NCI-H1436 treated with DMSO at 0.1 percent for 48 hours (cell line): ENCODE measurements at places on chromosomes 3 and 15.

DNA sequence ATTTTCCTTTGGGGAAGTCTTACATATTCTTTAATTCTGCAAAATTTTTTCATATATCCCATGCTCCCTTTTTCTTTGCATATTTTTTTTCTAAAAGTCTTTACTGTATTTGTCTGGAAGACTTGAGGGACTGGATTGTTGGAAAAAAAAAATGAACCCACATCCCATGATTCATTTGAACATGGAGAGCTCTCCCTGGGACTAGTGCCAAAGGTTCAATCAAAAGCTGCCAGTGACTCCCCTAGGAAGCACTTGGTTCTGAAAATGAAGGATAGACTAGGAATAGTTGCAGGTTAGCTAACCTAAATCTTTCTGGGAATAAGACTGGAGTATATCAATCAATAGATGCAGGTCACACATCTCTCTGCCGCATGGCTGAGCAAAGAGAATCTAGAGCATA, 16.4 kb upstream of the BNC1 start:
- no peak for DNase-seq

DNA sequence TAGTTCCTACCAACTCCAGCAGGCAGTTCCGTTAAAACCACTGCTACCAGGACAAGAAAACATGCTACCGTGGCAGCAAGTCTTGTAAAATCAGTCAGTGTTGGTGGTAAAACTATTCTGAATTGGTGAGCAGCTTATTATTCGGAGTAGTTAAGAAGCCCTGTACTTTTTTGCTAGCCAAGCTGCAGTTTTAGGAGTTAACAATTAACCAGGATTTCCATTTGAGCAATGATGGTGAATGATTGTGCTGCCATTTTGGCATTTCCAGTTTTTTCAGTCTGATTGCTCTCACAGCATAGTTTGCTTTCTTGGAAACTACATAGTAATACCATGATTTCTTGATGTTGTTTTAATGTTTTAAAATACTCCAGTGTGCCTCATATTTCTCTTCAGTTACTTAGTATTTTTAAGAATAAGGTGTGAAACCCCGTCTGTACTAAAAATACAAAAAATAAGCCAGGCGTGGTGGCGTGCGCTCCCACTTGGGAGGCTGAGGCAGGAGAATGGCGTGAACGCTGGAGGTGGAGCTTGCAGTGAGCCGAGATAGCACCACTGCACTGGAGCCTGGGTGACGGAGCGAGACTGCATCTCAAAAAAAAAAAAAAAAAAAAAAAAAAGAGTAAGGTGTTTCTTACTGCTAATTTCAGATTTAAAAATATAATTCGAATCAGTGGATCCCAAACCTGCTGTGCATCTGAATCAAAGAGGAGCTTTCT, 43.8 kb upstream of the SCAANT1 start:
- no peak for DNase-seq

DNA sequence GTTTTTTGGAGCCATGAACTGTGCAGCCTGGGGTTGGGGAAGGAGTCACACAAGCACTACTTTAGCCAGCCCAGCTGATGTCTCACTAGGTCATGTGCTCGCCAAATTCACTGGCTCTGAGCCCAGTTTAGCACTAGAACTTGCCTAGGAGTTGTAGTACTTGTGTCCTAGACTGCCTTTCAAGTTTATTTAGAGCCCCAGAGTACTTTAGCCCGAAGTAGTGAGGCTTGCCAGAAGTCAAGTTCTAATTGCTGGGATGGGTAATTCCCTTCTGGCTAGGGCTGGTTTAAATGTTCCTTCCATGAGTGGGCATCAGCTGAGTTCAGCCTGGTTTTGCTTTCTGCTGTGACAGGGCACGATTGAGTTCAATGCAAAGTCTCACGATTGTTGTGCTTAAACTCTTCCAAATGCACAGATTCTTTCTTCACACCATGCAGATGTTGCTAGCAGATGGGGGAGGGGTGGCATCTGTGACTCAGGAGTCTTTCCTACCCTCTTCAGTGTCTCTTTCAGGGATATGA, 228.2 kb upstream of the ZPLD1 start:
- no peak for DNase-seq

GRCh38 chr3:51057121-51057520, 328.0 kb upstream of the MANF start:
- DNase-seq, result no peak

DNA sequence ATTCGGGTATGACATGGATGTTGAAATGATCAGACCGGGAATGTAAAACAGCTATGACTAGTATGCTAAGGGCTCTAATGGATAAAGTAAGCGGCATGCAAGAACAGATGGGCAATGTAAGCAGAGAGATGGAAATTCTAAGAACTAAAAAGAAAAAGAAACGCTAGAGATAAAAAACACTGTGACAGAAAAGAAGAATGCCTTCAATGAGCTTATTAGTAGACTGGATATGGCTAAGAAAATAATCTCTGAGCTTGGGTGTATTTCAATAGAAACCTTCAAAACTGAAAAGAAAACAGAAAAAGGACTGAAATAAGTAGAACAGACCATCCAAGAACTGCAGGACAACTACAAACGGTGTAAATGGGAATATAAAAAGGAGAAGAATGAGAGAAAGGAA, 101.2 kb downstream of the HES1 start:
- DNase-seq, result no peak

GRCh38 chr3:2090095-2090911, 8.4 kb upstream of the CNTN4 start:
- DNase-seq, result no peak

DNA sequence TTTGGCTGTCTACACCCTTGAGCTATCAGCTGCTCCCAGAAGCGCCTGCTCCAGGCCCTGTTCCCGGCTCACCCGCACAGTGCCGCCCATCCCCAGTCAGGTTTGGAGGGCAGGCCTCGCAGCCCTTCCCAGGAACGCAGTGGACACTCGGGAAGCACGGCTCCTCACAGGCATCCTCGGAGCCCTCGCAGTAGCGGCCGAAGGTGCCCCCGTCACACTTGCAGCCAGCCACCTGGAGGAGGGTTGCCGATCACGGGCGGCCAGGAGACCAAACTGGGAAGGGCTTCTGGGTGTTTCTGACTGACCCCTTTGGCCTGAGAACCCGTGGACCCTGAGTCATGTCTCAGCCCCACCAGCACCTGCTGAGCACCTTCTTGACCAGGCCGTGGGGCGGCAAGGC, 33.4 kb downstream of the MUC20 start:
- DNase-seq, result no peak

DNA sequence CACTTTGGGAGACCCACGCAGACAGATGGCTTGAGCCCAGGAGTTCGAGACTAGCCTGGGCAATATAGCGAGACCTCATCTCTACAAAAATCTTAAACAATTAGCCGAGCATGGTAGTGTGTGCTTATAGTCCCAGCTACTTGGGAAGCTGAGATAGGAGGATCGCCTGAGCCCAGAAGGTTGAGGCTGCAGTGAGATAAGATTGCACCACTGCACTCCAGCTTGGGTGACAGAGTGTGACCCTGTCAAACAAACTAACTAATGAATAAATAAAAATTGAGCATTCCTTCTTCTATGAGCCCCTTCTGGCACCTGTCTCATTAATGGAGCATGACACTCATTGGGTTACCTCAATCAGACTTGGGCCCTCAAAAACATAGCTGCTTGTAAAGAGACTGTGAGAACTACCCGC, 7.5 kb downstream of the ZDHHC3 start:
- no peak for DNase-seq
